ENCODE measurements at places on chromosomes 12 and 14. TPM values are rescaled to one million over a fixed set of nuclear protein-coding genes. Genes with fewer than 3 reads are reported as not detected.

Gene GPR84
- not detected for total RNA-seq

Gene HOXC9
- total RNA-seq, result not detected

Gene EPYC
- not detected for total RNA-seq

Gene DIO2
- total RNA-seq, result 0.13 TPM

Gene NFYB
- 24.7 TPM for total RNA-seq

Gene TOMM20L
- total RNA-seq, result not detected

Gene KRT81
- not detected for total RNA-seq

Gene AGAP2
- total RNA-seq, result 0.11 TPM

Gene AKAP3
- 0.79 TPM for total RNA-seq

Gene PTPRR
- total RNA-seq, result 0.74 TPM

Gene DTX1
- total RNA-seq, result not detected

Gene DENND5B
- total RNA-seq, result 7.8 TPM

Gene MEG3
- 0.86 TPM for total RNA-seq

Gene TC2N
- total RNA-seq, result not detected

Gene PCED1B
- 0.35 TPM for total RNA-seq

Gene KLRD1
- total RNA-seq, result 0.20 TPM

Gene KRT73
- total RNA-seq, result not detected

Gene OR4E2
- not detected for total RNA-seq

Gene CACNA1C
- total RNA-seq, result not detected

Gene SLC25A47
- 0.04 TPM for total RNA-seq

Gene MYH6
- total RNA-seq, result not detected

Gene GLT8D2
- total RNA-seq, result 3.4 TPM

Gene ENO2
- 12.6 TPM for total RNA-seq

Gene PTPRB
- total RNA-seq, result 98.7 TPM

Gene TMEM119
- not detected for total RNA-seq

Gene CLEC2B
- total RNA-seq, result 11.9 TPM
